ENCODE measurements at places on chromosomes 6 and 20.

GRCh38 chr6:105109955-105110895 is 69.6 kb downstream of the POPDC3 start:
- H3K4me3 ChIP-seq: no peak overlapping the region
- H3K27me3 ChIP-seq: no peaks in the 10 kb centered on the region
- H3K4me1 ChIP-seq: 0 out of 2 replicates have a peak, but pooled peaks cover 7% of the 10 kb centered on the region
- DNase-seq: no peak
- no peaks in the 10 kb centered on the region for H3K36me3 ChIP-seq
- no peak overlapping the region for H3K27ac ChIP-seq

DNA sequence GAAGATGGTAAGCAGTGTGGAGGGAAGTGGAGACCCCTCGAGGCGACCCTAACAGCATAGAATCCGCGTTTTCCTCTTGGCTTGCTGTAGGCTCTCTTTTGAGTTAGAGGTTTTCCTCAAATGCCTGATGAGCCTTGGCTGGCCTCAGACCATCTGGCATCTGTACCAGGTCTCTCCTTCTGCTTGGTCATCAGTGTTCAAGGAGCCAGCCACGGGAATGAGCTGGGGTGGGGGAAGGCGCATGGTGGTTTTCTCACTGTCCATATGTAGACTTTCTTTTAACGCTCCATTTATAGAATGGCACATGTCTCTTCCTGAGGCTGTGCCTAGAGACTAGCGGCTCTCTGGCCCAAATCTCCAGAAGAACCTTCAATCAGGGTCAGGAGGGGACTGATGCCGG is 8.1 kb upstream of the GUCA1A start:
- H3K4me3 ChIP-seq: no peak overlapping the region
- DNase-seq: no peak
- 0 out of 2 replicates have a peak, but pooled peaks cover 3% of the 10 kb centered on the region for H3K4me1 ChIP-seq
- H3K27me3 ChIP-seq: no peaks in the 10 kb centered on the region

DNA sequence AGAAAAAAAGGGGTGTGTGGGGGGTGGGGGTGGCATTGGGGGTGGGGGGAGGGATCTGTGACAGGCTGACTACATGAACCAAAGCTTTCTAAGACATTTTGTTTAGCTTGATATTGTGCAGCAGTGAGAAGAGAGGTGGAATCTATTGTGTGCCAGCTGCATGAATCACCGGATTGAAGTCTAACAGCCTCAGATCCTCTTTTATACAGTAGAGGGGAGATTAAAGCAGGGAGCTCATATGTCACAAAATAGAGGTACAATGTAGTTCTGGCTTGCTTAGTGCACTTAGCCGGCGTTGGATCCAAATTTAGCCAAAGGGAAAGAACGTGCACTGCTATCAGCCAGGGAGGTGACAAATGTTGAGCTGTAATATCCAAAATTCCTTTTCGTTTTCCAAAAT is 404.2 kb upstream of the CITED2 start:
- H3K27me3 ChIP-seq: no peaks in the 10 kb centered on the region
- no peak overlapping the region for H3K4me3 ChIP-seq
- no peaks in the 10 kb centered on the region for H3K36me3 ChIP-seq
- DNase-seq: no peak
- no peak overlapping the region for H3K27ac ChIP-seq
- no peaks in the 10 kb centered on the region for H3K4me1 ChIP-seq

DNA sequence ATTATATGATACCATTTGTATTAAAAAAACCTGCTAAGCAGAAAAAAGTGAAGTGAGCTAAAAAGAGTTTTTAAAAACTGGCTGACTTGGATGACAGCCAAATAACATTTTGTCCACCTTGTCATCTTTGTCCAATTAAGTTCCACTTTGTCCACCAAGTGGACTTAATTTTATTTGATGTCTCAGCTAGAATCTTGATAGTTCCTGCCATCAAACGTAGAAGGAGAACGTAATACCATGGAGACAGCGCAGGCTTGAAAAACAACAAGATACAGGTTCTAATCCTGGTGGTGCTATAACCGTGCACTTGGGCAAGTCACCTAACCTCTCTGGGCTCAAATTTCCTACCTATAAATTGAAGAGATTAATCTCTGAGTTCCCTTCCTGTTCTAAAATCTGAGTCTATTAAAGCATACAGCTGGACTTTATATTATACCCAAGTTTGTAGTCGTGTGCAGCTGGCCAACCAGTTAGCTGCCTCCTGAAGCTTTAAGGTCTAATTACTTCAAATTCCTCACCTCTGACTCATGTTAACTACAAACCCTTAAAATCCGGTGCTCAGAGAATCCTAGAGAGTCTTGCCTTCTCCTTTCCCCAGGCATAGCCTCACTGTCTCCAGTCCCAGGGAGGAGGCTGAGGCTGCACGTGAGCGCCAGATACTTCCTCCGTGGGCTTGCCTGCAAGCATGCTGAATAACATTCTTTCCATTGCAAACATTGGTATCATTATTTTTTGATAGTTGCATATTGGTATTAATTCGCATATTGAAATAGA is 16.8 kb downstream of the TMEM244 start:
- DNase-seq: peak; percentile 2
- H3K36me3 ChIP-seq: no peaks in the 10 kb centered on the region
- no peaks in the 10 kb centered on the region for H3K4me1 ChIP-seq
- H3K4me3 ChIP-seq: no peak overlapping the region
- H3K27ac ChIP-seq: no peak overlapping the region
- no peaks in the 10 kb centered on the region for H3K27me3 ChIP-seq

GRCh38 chr20:63267691-63268090 is 4.9 kb upstream of the ARFGAP1 start:
- peak overlapping the region; percentile 36 for H3K27ac ChIP-seq
- DNase-seq: peak; percentile 80
- peaks cover 2% of the 10 kb centered on the region for H3K36me3 ChIP-seq
- H3K27me3 ChIP-seq: no peaks in the 10 kb centered on the region
- H3K4me3 ChIP-seq: no peak overlapping the region
- H3K4me1 ChIP-seq: peaks cover 33% of the 10 kb centered on the region

DNA sequence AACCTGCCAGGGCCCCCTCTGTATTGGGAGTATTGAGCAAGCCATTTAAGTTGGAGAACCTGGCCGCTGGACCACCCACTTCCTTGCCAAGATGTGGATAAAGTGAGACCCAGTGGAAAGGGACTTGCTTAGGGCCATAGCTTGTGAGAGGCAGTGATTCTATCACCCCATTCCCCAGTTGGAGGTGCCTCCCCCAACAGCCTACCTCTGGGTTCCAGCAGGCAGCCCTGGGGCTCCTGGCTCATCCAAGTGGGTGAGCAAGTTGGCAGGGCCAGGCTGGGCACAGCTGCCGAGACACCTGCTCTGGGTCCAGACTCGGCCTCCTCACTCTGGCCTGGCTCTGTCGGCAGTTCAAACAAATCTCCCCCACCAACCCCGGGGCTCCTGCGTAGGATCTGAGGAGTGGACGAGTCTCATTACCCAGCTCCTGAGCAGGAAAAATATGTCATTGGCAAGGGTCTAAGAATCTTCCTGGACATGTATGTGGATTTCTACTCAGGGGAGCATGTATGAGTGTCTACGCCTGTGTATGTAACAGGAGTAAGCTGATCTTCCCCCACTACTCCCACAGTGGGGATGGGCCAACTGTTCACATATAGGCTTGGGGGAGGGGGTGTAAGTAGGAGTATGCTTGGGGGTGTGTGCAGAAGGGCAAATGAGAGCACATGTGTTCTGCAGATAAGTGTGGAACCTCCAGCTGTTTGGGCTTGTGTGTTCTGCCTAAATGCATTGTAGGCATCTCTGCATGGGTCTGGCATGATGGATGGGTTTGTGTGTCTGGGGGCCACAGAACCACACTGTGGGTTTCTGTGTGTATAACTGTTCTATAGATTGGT is 1.9 kb downstream of the ID1 start:
- peak overlapping the region; percentile 63 for H3K4me3 ChIP-seq
- H3K4me1 ChIP-seq: peaks cover 72% of the 10 kb centered on the region
- DNase-seq: peak; percentile 91

DNA sequence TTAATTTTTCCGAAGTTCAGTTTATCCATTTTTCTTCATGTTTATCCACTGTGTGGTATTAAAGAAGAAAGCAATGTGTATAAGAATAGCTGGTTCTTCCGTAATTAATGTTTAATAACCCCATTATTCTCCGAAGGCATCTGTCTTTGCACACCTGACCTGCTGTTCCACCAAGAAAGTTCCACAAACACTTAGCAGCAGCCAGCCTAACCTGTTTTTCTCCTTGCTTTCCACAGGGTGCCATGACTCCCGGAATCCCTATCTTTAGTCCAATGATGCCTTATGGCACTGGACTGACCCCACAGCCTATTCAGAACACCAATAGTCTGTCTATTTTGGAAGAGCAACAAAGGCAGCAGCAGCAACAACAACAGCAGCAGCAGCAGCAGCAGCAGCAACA is 7.4 kb downstream of the TBP start:
- H3K4me1 ChIP-seq: no peaks in the 10 kb centered on the region
- no peak for DNase-seq
- no peak overlapping the region for H3K4me3 ChIP-seq
- H3K27ac ChIP-seq: no peak overlapping the region
- H3K27me3 ChIP-seq: no peaks in the 10 kb centered on the region

DNA sequence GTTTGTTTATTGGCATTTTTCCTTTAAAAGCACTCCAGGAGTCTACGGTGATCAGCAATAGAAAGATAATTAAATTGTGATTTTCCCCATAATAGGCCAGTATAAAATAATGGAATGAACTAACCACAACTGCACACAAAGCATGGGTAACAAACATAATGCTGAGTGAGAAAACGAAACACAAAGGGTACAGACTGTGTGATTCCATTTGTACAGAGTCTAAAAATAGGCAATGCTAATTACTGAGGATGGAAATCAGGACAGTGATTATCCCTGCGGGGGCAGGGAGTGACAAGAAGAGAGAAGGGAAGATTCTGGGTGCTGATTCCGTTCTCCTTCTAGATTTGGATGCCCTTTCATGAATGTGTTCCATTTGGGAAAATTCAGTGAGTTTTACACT is 478.1 kb downstream of the PREX1 start:
- no peaks in the 10 kb centered on the region for H3K4me1 ChIP-seq
- DNase-seq: no peak
- H3K27me3 ChIP-seq: no peaks in the 10 kb centered on the region
- no peaks in the 10 kb centered on the region for H3K36me3 ChIP-seq

GRCh38 chr20:60459212-60459611 is 501.0 kb downstream of the CDH26 start:
- H3K4me3 ChIP-seq: no peak overlapping the region
- H3K27ac ChIP-seq: no peak overlapping the region
- H3K36me3 ChIP-seq: no peaks in the 10 kb centered on the region

DNA sequence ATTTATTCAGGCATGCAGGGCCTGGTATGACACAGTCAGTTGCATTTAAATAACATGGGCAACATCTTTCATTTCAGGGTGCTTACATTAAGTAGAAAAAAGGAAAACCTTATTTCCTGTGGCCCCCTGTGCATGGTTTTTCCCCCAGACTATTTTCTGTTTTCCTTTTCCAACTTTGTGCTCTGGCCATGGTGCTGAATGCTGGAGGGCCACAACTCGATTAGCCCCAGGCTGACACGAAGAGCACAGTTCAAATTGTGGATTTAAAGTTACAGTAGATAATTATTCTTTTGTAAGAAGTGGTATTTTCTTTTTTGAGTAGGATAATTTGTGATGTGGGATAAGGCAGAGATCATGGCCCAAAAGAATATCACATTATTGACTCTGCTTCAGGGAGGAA is 332.0 kb downstream of the HAO1 start:
- H3K4me1 ChIP-seq: no peaks in the 10 kb centered on the region
- DNase-seq: no peak
- no peak overlapping the region for H3K27ac ChIP-seq
- H3K36me3 ChIP-seq: no peaks in the 10 kb centered on the region
- H3K27me3 ChIP-seq: no peaks in the 10 kb centered on the region

- H3K4me3 ChIP-seq: no peak overlapping the region
- no peak overlapping the region for H3K27ac ChIP-seq
- H3K36me3 ChIP-seq: no peaks in the 10 kb centered on the region
- no peaks in the 10 kb centered on the region for H3K27me3 ChIP-seq
These were observed 361.1 kb upstream of the PTCHD4 start for GRCh38 chr6:48472091-48472490.

- no peaks in the 10 kb centered on the region for H3K27me3 ChIP-seq
- H3K4me3 ChIP-seq: peak overlapping the region; percentile 85
- H3K36me3 ChIP-seq: no peaks in the 10 kb centered on the region
- H3K4me1 ChIP-seq: peaks cover 18% of the 10 kb centered on the region
- no peak for DNase-seq
These were observed 331 bp upstream of the UFL1 start for GRCh38 chr6:96521306-96521643.

DNA sequence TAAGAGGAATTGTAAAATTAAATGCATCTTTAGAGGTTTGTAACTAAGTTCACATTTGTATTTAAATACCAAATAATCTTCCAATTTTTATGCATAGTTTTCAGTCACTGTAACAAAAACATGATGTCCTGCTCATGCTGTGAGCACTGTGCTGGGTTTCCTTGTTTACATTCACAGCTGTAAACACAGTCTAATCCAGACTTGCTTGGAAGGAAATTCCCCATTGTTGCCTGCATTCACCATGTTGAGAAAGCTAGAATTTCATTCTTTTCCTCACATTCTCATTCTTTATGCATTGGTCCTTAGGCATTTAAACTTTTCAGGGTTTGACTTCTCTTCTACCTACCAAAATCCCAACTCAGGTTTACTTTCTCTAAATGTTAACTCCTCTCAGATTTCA is 242.0 kb upstream of the TBX18 start:
- H3K36me3 ChIP-seq: no peaks in the 10 kb centered on the region
- no peak overlapping the region for H3K27ac ChIP-seq
- DNase-seq: no peak
- H3K27me3 ChIP-seq: no peaks in the 10 kb centered on the region
- H3K4me1 ChIP-seq: no peaks in the 10 kb centered on the region
- H3K4me3 ChIP-seq: no peak overlapping the region

DNA sequence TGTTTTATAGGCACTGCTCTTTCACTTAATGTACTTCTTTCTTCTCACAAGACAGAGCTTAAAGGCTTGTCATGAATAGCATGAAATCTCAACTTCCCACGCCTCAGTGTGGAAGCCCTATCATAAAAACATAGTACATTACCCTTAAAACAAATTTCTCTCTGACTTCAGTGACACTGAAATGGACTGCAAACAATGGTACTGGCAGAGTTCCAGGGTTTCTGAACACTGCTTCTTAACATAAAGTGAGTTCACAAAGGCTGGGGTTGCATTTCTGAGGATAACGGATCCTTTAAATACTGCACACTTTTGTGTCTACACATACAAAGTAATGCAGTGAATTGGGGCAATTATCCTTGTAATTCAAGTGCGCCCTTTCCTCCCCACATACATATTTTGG is 32.3 kb upstream of the PLEKHG1 start:
- DNase-seq: no peak
- no peaks in the 10 kb centered on the region for H3K27me3 ChIP-seq
- H3K4me1 ChIP-seq: peaks cover 14% of the 10 kb centered on the region
- H3K36me3 ChIP-seq: no peaks in the 10 kb centered on the region
- no peak overlapping the region for H3K27ac ChIP-seq
